ENCODE measurements at places on chromosomes 1 and 21.

DNA sequence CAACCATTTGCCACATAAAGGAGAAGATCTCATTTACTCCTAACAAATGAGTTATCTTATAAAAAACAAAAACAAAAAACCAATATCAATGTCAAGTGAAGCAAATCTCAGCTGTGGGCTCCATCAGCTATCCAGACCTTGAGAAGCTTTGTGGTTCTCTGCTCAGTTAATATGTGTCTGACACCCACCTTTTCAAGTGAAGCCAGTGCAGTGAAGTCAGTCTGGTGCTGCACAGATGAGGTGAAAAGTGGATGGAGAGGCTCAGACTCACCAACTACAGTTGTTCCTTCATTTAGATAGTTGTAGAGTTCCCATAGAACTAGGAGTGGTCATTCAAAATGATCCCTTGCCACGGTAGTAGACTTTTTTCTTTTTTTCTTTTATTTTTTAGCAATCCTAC is 106.8 kb downstream of the NTNG1 start:
- DNase-seq, result no peak

- DNase-seq, result no peak
Observed at GRCh38 chr1:206439205-206439604, 31.1 kb upstream of the IKBKE start.

DNA sequence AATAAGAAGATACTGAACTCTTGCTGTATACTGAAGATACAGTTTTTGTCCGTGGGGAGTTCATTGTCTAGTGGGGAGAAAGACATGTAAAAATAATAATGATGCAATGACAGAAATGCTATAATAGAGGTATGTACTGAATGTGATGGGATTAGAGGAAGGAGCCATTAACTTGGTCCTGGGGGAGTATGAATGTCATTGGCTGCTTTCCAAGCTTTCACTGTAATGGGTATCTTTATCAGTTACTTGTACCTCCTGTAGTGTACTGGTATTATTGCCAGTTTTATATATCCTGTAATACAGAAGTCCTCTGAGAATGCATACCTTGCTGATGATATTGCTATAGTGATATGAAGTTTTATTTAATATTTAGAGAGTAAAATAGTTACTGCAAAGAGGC is 7.4 kb downstream of the BTBD8 start:
- DNase-seq, result no peak

- no peak for DNase-seq
Observed at GRCh38 chr1:29452463-29453230, 216.3 kb downstream of the PTPRU start.

DNA sequence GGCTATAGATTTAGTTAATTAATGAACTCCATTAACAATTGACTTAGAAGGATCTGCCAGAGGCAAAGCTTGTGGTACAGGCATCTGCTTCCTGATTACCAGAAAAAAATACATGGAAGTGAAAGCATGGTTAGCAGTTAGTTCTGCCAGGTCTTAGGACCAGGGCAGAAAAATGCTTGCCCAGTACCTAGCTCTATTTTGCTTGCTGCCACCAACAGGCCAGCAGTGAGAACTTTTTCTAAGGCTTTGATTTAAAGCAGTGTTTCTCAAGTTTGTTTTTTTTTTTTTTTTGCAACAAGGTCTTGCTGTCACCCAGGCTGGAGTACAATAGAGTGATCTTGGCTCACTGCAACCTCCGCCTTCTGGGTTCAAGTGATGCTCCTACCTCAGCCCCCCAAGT is 16.4 kb upstream of the MTF1 start:
- DNase-seq, result no peak

DNA sequence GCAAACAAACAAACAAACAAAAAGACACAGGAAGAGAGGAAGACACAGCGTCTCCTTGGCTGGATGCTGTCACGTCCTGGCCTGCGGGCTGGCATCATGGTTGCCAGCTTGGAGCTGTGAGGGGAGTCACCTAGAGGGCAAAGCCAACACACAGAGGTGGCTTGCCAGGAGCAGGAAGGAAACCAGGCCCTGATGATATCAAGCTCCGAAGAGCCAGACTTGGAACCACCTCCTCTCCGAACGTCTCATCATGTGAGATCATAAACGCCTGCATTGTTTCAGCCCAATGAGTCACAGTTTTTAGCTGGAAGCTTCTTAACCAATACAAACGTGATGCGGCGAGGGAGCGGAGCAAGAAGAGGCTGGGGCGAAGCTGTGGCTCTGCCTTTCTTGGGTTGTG is 8.7 kb downstream of the PLA2G2D start:
- DNase-seq, result no peak

- no peak for DNase-seq
Observed at GRCh38 chr1:239164451-239165180, 221.8 kb upstream of the CHRM3 start.

- no peak for DNase-seq
Observed at GRCh38 chr1:58908561-58909560, 125.0 kb upstream of the JUN start.

- DNase-seq, result no peak
Observed at GRCh38 chr1:214372092-214372491, 91.1 kb downstream of the SMYD2 start.

GRCh38 chr1:153344718-153345025 is 4.0 kb downstream of the PGLYRP4 start:
- DNase-seq, result no peak

DNA sequence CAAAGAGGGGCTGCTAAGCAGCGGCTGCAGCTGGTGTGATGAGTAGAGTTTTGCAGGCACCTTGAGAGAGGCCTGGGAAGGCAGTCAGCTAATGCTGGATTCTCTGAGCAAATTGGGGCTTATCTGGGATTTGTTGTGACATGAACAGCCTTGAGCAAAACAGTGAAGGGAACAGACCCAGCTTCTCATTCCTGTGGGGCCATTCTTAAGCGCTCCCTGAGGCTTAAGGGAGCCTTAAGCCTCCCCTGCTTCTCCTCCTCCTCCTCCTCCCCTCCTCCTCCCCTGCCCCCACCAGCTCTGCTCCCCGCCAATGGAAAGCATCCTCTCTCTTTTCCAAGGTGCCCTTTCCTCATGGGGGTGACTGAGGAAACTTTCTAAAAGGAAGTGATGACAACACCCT is 21.3 kb downstream of the HMGCS2 start:
- DNase-seq, result no peak

DNA sequence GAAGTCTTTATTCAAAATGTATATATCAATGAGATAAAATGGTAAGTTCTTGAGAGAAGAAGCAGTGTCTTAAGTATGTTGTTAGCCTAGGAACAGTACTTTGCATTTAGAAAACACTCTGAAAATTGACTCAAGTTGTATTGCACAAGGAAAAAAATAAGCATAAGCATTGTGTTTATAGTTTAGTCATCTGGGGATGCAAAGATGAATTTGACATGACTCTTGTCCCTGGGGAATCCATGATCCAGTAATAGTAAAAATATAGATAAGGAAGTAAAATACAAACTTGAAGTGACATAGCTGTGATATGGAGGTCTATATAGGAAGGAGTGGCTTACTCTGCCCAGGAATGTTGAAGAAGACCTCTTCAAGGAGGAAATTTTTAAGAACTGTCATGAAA is 185.0 kb upstream of the PTBP2 start:
- DNase-seq, result no peak

GRCh38 chr1:217373761-217374701 is 256.9 kb downstream of the GPATCH2 start:
- no peak for DNase-seq

GRCh38 chr1:231634323-231635013 is 7.9 kb downstream of the DISC1 start:
- DNase-seq, result no peak

GRCh38 chr1:31712630-31713029 is 8.8 kb upstream of the COL16A1 start:
- DNase-seq, result no peak

DNA sequence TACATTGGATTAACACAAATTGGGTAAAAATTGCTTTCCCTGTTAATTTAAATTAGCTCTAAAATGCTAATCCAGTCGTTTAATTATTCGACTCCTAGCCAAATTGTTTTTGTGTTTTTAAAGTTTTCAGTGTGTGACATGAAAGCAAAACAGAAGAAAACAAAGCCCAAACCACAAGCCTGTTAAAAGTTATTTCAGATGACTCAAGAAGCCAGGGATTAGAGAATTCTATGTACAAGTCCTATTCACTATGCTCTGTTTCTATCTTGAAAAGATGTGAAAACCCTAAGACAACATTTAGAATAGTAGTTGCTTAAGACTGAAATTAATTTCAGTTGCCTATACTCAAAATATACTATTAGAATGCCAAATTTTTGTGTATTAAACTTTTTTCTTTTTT is 294.8 kb upstream of the ADAMTS5 start:
- DNase-seq, result no peak

DNA sequence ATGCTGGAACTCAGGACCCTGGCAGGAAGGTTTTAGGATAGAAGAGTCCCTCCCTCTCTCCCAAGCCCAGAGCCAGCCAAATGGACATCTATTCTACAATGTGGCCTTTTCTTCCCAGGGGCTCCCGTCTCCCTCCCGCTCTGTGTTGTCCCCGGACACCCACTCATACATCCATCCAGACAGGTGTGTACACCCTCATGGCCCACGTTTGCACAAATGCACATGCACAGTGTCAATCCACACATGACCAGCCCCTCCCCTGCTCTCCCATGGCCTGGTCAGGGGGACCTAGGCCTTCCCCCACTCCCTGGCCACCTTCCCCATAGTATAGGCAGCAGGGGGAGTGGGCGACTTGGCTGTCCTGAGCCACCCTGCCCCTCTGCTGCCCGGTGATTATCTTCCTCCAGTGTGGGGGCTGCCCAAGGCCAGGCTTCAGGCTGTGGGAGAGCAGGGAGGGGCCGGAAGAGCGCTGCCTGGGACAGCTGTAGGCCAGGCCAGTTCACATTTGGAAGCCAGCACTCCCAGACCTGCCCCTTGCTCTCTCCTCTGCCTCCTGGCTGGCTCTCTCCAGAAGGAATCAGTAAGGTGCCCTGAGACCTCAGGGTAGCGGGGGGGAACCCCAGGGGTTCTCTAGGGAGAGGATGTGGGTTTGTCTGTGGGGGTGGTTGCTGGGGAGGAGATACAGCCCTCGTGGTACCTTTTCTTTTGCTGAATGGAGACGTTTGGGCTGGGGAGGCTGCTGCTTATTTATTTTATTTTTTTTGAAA is 4.1 kb upstream of the PTPN7 start:
- DNase-seq, result no peak

DNA sequence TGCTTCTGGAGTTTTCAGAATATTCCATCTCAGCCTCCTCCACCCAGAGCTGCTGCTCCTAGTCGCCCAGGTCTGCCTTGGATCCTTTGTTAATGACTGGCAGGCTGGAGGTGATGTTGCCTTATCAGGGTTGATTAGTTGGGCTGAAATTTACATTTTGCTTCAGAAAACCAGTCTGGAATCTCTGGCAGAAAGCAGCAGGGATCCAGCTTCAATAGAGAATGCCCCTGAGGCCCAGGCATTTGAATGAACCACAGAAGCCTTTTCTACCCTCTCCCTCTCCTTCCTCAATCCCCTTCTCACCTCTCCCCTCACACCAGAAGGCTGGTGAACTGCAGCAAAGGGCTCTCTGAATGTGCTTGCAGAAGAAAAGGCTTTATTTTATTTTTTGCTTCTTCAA is 83.2 kb downstream of the PLXNA2 start:
- no peak for DNase-seq

GRCh38 chr1:9078015-9078751 is 8.7 kb upstream of the SLC2A5 start:
- DNase-seq, result no peak

- no peak for DNase-seq
Observed at GRCh38 chr1:162908780-162909179, 47.8 kb upstream of the CCDC190 start.

DNA sequence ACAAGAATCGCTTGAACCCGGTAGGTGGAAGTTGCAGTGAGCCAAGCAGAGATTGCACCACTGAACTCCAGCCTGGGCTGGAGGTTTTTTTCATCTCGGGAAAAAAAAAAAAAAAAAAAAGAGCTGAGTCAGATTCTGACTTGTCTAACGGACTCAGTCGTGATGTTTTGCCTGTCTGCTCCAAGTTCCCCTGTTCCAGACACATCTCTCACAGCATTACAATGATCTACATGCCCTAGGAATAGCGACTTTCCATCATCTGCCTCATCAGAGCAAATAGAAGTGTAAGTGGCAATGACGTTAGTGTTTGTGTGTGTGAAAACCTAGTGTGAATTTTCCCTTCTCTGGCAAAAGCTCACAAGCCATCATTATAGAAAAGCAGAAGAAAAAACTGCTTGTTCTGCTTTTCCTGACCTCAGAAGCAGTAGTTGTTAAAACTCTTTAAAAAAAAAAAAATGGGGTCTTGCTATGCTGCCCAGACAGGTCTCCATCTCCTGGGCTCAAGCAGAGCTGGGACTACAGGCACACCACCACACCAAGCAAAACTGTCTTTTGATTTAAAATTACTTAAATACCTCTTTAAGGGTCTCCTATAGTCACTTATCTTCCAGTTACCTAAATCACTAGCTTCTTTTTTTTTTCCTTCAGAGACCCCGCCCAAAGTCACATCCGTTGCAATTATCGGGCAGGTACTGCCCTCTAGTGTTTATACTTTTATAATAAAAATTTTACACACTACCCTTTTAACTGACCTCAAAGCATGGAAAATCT is 37.3 kb downstream of the PLEKHO1 start:
- peak; percentile 76 for DNase-seq

DNA sequence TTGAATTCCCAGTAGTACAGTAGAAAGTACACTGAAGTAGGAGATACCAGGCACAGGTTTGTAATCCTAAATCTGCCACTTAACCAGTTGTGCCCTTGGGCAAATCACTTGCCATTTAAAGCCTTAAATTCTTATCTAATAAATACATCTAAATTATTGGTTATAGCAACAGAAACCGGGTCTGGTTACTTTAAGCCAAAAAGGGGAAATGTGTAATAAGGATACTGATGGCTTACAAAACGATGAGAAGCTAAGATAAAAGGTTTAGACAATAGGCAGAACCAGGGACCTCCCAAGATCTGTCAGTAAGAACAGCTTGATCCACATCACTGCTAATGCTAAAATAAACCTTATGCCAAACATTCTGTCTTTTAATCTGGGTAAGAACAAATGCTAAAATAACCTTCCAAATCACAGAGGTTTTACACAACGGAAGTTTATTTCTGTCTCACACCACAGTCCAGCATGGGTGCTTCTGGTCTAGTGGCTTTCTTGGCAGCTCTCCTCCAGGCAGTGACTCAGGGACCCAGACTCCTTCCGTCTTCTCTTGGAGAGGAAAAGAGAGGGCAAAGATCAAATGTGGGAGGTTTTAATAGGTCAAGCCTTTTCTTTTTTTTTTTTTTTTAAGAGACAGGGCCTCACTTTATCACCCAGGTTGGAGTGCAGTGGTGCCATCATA is 16.5 kb upstream of the ZMYM1 start:
- no peak for DNase-seq

DNA sequence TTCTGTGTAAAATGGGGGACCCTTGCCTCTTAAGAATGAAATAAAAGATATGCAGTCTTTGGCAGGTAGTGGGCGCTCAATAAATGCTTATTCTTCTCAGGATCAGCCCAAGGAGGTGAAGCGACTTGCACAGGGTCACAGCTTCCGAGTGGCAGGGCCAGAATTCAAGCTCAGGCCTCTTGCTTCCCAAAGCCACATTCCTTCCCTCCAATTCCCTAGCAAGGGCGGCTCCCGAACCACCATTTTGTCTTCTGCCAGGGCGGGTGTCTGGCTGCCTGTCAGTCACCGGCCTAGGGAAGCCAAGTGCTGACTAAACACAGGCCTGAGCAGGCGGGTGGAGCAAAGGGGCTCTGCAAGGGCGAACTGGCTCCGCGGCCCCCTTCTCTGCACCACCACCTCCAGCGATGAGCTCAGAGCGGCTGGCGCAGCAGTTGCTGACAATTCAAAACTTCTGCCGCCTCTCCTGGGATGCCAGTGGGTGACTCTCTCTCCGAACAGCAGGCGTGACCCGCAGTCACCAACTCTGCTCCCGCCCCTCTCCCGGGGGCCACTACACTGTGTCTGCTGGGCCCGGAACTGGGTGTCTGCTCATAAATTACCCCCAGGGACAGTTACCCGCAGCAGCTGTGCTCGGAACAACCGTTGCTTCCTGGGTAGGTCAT is 10.8 kb downstream of the GPR3 start:
- DNase-seq, result no peak
